WERI-Rb-1 (cell line): ENCODE measurements at places on chromosomes 13 and 19.

DNA sequence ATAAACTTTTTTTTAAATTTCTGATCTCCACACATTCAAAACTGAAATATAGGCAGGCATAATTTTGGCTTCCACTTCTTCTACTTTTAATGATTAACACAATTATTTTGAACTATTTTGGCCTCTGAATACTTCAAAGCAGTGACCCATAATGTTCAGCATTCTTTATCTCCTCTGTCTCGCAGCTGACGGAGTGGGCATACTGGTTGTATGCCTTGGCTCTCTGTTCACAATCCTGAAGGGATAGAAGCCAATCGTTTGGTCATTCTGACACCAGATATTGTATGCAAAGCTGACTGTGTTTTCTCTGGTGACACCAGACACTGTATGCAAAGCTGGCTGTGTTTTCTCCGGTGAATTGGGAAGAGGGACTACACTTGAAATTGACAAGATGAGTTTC, 833.0 kb downstream of the EFNB2 start:
- no peak for DNase-seq

GRCh38 chr13:60178327-60178726, 14.6 kb upstream of the DIAPH3 start:
- DNase-seq = no peak

DNA sequence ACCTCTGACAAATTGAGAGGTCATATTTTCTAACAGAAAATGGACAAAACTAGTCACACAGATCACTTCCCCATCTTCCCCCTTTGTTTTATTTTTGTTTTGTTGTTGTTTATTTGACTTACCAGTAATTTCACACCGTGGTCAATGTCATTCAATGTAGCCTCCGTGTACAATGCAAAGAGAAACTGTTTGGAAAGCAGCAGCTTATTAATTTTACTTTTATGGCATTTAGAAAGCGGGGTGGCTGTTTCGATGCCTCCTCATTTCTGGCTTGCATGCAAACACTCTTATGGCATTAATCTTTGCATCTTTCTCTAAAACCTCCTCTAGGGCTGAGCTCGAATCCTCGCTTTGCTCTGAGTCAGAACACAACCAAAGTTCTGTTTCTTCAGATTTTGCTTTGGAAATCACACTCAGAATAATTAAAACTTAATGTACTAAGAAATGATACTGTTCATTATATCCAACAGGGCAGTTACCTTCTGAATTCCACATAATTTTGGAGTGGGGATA, 77.0 kb downstream of the ZNF536 start:
- no peak for DNase-seq

- no peak for DNase-seq
These were observed 2.7 kb downstream of the CLEC4G start for GRCh38 chr19:7729211-7729610.

GRCh38 chr19:46659151-46660007, 1.6 kb downstream of the DACT3 start:
- DNase-seq = peak; percentile 73

DNA sequence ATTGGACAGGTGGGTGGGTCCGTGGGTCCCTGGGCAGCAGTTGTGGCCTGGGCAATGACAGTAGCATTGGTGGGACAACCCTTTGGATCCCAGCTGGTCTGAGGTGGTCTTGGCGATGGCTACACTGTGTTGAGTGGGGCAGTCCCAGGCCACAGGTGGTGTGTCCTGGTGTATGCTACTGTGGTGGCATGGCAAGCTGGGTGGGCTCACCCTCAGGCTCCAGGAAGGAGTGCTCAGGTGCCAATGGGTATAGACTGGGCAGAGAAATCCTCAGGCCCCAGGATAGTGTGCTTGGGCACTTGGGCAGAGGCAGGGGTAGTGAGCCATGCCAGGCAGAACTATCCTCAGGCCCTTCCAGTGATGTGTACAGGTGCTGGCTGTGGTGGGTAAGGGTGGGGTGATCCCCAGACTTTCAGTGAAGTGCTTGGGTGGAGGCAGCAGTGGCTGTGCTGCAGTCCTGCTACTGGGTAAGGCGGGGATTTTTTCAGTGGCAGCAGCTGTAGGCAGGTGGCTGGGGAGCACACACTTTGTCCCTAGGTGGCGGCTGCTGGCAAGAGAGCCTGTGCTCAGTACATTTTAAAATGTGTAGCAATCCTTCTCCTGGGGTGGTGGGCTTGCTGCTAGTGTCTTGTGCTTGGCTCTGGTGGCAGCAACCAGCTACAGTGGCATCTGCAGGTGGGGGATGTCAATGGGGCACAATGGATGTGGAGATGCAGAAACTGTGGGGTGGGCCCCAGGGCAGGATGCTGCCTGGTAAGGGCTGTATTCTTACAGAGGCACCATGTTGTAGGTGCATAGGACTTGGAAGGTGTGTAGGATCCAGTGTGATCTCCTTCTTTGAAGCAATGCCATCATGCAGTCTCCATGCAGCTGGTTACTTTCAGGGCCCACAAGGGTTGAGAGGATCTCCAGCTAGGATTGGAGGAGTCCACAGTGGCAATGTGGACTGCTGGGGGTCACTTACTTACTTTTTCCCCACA, 64.9 kb downstream of the DNAJC3 start:
- DNase-seq = no peak

DNA sequence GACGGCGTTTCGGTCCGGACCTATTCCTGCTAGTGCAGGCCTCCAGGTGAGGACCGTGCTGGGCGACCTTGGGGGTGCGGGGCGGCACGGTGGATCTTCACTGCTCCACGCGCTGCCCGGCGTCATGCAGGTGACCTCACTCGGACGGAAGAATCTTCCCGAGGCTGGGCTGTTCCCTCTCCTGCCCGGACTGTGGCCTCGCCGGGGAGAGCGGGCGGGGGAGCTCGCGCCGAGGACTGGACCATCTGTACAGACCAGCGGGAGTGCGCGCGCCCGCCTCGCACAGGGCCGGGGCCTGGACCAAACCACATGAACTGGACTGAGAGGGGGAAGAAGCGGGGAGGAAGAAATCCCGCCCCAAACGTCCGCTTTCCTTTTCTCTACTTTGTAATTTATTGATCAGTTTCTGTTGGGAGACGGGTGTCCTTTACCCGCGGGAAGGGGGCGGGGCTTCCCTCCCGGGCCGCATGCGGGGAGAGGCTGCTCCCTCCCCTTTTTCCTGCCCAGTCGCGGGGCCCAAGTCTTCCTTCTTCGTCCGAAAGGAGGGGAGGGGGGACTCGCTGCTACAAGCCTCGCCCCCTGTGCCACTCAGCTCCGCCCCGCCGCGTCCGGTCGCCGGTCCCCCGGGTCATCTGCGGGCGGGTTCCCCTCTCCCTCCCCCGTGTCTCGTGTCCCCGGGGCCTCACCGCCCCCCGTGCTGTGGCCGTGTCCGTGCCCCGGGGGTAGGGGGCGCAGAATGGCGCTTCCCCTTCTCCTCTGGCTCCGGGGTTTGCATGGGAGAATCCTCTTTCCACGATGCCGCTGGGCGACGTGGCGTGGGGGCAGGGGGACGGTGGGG, 4.9 kb downstream of the HRC start:
- peak; percentile 93 for DNase-seq
